Germinal center (tissue), 1 donor: ENCODE measurements at places on chromosomes 2 and 18.
A peak's percentile ranks its signal among the peaks of the same experiment; 100 is the strongest.

DNA sequence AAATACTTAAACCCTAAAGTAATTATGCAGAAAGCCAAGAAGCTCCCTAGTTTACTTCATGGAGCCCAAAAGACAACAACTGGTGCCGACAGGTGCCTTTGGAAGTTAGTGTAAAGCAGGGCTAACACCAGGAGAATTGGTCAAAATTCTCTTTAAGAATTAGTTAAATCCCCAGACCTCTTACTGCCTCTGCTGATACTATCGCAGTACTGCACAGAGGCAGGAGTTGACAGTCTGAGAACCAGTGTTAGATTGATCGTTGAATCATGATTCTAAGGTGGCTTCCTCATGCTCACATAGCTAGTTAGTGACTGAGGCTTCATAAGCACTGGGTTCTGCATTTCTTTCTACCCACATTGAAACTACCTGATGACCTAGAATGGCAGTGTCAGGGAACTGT, 445.0 kb downstream of the XIRP2 start:
- no peak for DNase-seq

- no peak for DNase-seq
Measured at GRCh38 chr2:123738643-123739042, 286.4 kb upstream of the CNTNAP5 start.

DNA sequence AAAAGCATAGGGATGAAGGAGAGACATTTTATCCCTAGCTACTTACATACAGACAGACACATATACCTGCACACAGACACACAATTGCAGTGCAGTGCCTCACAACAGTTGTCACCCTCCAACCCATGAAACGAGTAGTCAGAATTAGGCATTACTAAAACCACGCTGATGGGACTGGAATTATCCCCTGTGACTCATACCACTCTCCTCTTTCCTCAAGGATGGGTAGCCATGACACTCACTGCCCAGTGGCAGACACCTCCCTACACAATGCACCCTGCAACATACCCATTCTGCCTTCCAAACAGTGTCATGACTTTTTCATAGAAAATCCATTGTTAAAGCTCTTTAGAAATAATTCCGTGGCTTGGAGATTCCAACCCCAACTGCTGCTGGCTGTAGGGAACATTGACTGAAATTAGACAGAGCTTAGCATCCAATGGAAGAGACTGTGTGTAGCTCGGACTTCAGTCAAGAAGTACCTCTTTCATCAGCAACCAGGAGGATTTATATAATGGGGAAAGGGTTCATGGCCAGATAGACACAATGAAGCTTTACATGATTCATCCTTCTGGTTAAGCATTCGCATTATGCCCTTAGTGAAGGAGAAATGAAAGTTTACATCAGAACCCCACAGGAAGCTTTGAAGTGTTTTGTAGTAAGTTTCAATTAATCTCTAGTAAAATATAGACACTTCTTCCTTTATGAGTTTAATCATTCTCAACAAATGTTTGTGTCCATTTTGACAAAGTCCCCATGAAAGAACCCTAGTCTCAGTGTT, 155.2 kb downstream of the FBXO15 start:
- no peak for DNase-seq

- no peak for DNase-seq
Measured at GRCh38 chr2:199431746-199432213, 26.0 kb downstream of the SATB2 start.

- DNase-seq, result no peak
Measured at GRCh38 chr2:103898561-103898960, 955.4 kb upstream of the POU3F3 start.

DNA sequence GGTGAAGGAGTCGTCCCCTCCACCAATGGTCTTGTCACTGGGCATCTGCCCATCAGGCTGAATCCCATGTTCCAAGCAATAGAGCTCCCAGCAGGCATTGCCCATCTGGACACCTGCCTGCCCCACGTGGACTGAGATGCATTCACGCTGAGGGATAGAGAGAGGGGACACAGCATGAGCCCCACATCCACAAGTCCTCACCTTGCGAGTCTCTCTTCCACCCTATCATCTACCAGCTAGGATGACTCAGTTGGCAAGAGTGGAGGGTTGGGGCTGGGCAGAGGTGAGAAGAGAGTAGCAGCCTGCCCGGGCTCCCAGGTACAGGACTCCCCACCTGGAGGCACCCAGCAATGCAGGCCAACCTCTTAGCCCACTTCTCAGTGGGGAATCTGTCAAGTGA, 959 bp upstream of the TUBA4B start:
- no peak for DNase-seq

DNA sequence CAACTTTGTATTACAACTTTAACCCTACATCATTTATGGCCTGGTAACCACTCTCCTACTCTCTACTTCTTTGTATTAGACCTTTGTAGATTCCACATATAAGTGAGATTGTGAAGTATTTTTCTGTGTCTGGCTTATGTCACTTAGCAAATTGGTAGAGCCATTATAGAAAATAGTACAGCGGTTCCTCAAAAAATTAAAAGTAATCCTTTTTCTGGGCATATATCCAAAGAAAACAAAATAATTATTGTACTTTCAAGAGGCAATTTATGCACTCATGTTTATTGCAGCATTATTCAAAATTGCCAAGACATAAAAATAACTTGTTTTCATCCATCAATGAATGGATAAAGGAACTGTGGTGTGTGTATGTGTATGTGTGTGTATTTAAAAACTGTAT, 537.5 kb upstream of the FSIP2 start:
- no peak for DNase-seq

GRCh38 chr2:62783679-62784078, 78.2 kb downstream of the EHBP1 start:
- DNase-seq, result no peak

DNA sequence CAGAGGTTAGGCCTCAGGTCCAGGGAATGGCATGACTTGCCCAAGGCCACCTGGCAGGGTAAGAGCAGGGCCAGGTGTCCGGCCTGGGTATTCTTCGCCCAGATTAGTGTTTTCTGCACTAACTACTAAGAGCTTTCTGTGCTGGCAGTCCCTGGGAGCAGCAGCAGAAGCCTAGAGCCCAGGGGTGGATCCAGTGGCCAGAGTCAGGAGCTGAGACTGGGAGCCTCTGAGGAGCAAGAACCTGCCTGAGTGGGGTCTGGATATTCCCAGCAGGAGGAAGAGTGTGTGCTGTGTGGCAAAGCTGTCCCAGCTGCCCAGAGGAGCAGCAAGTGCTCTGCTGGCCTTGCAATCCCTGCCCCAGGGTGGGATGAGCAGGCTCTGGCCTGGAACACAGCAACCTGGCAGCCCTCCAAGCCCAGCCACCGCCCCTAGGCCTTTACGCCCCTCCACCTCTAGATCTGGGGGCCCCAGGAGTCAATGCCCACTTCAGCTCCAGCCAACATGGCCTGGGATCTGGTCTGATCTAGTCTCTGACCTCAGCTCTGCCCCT, 30.7 kb upstream of the GPAT2 start:
- DNase-seq, result no peak

- DNase-seq, result peak; percentile 90
Measured at GRCh38 chr2:74553892-74554819, at the start of the genes DOK1 and LOXL3. DOK1 (plus strand) TSS chr2:74554720; CDS start chr2:74554755, 35 bp downstream. LOXL3 (minus strand) TSS chr2:74553942; CDS start chr2:74552634, 1,308 bp downstream.
